Activated T-helper 17 cell treated with anti-CD3 and anti-CD28 coated beads, Interleukin-2, amount 50 U/mL, for 72 hours (primary cell): ENCODE measurements at places on chromosomes 4 and X. TPM values are rescaled to one million over a fixed set of nuclear protein-coding genes. Genes with fewer than 3 reads are reported as not detected.

DNA sequence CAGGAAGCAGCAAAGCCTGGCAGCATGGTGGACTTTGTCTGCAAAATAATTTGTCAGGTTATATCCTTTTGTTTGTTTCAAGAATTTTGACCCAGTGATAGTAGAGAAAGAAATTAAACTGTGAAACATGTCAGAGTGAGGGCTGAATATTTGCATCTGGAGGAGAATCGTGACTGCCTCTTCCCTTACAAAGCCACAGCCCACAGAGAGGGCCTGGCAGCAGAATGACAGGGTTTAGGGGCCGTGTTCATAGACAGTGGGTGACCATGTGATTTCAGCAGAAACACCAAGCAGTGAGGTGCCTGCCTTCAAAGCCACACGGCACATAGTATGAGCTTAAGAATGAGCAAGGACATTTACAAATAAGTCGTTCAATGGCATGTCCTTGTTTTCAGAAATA, 24.4 kb upstream of the PLAC8 start:
- peak; percentile 45 for ATAC-seq

GRCh38 chr4:64157397-64157796, 251.9 kb downstream of the TECRL start:
- ATAC-seq: no peak

DNA sequence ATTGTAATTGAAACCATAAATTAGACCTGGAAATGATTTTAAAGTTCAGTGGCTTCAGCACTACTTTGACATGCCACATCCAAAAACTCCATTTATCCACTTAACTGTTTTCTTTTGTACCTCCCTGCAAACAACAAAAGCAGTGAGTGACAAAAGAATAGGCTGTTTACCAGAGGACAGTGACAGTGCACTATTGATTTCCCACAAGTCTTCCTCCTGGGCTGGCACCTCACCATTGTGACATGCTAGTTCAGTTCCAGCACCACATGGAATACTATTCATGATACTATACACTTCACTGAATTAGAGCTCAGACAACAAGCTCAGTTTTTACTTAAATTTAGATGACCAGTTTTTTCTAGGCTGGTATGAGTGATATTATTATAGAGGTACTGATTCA, 29.3 kb downstream of the MOSPD2 start:
- ATAC-seq: no peak

DNA sequence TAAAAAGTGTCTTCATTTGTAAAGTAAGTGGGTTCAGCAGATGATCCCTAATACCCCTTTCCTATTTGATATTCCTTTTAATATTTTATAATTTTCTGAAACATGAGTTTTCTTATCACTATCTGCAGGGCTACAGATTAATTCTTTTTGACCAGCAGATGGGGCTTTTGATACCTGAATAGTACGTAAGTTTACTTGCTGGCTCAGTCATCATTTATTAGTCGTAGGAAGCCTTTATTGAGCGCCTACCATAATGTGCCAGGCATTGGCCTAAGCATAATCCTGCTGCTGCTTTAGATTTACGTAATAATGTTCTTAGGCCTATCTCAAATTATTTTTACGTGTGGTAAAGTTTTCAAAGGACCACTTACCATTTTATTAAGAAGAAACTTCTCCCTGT, 33.1 kb downstream of the OSTC start:
- no peak for ATAC-seq

GRCh38 chrX:48919360-48919841, 577 bp upstream of the PIM2 start:
- ATAC-seq: peak; percentile 53

GRCh38 chr4:102824398-102824797, 3.0 kb downstream of the UBE2D3 start:
- no peak for ATAC-seq

GRCh38 chr4:94536049-94536448, 84.3 kb downstream of the PDLIM5 start:
- no peak for ATAC-seq

MAGEB2 gene
- not detected for total RNA-seq

GRCh38 chr4:39446842-39447573, 11.7 kb downstream of the RPL9 start:
- peak; percentile 67 for ATAC-seq

- ATAC-seq: no peak
Observed at GRCh38 chr4:168685136-168685809, 188.4 kb downstream of the PALLD start.

DNA sequence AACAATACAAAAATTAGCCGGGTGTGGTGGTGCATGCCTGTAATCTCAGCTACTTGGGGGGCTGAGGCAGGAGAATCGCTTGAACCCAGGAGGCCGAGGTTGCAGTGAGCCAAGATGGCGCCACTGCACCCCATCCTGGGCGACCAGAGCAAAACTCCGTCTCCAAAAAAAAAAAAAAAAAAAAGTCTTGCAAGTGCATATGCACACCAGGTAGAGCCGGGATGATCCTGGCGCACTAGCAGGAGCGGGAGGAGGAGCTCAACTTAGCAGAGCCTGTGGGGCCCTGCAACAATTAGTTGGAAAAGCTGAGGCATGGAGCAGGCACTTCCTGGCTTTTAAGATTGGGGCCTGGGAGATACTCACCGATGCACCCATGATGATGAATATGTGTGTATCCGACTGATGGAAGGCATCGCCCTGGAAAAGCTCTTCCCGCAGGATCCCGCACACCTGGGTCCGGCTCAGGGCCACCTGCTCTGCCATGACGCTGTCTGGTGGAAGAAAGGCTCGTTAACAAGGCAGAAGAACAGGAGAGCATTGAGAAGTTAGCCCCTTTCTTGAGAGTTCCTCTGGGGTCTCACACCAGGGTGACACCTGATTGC, 872 bp downstream of the G6PD start:
- no peak for ATAC-seq

- no peak for ATAC-seq
Observed at GRCh38 chrX:22533898-22534297, 261.2 kb downstream of the CBLL2 start.
